Right renal pelvis (tissue), 4 donors: ENCODE measurements at places on chromosomes 16 and 17. TPM values are rescaled to one million over a fixed set of nuclear protein-coding genes. Genes with fewer than 3 reads are reported as not detected.
A peak's percentile ranks its signal among the peaks of the same experiment; 100 is the strongest.

The PEMT gene
- polyA plus RNA-seq: 38.0 TPM

The CPHXL gene
- polyA plus RNA-seq: not detected

The DNAH2 gene
- 0.31 TPM for polyA plus RNA-seq

The TBKBP1 gene
- 28.2 TPM for polyA plus RNA-seq

The KRTAP16-1 gene
- polyA plus RNA-seq: not detected

The DPEP3 gene
- polyA plus RNA-seq: 0.06 TPM

The PIPOX gene
- polyA plus RNA-seq: 6.7 TPM

The MRPL38 gene
- 108 TPM for polyA plus RNA-seq

DNA sequence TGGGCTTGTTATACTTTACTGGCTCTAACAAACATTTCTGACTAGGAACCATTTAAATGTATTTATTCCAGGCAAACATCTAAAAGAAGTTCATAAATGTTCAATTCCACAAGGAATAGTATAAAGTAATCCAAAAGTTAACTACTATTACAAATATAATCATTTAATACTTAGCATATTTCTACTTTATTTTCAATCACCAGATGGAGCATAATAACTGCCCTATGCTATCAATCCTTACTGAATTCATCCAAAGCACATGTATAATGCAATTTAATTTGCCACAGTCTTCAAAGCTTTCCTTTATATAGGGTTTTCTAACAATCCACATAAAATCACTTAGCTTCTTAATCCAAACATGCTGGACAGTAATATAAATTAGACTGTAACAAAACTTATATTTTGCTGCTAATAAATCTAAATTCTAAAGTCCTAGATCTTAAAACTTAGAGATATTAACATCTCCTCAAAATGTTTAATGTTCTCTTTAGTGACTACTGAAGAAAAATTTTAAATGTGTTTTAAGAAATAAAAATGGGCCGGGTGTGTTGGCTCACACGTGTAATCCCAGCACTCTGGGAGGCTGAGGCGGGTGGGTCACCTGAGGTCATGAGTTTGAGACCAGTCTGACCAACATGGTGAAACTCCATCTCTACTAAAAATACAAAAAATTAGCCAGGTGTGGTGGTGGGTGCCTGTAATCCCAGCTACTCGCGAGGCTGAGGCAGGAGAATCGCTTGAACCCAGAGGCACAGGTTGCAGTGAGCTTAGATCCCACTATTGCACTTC, 5.9 kb downstream of the MEIOB start:
- no peak for DNase-seq

GRCh38 chr16:77043076-77043475, 147.9 kb upstream of the MON1B start:
- no peak for DNase-seq

GRCh38 chr16:1378804-1379303, 27.1 kb downstream of the GNPTG start:
- DNase-seq: no peak

GRCh38 chr17:49403514-49404289, 11.0 kb downstream of the PHB1 start:
- DNase-seq: no peak

- DNase-seq: no peak
Measured at GRCh38 chr16:11392041-11392581, 46.9 kb downstream of the RMI2 start.

- DNase-seq: no peak
Measured at GRCh38 chr17:14575471-14575953, 274.6 kb downstream of the HS3ST3B1 start.

- DNase-seq: no peak
Measured at GRCh38 chr17:21214777-21215541, 998 bp upstream of the TMEM11 start.

DNA sequence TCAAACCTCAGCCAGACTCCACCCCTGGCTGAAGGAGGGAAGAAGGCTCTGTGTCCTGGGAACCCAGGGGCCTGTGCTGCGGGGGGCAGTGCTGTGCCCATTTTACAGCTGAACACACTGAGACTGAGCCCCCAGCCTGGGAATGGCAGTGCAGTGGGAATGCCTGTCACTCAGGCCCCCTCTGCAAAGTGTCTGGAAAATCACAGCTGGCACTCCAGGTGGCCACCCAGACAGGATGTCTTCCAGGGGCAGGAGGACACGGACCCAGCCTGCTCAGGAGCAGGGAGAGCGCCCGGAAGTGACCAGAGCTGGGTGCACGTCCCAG, 32.6 kb downstream of the ZNF469 start:
- DNase-seq: no peak

- no peak for DNase-seq
Measured at GRCh38 chr16:85650135-85650843, 37.2 kb downstream of the GSE1 start.

GRCh38 chr17:5249615-5250014, 15.0 kb upstream of the SCIMP start:
- DNase-seq: peak; percentile 55

- DNase-seq: no peak
Measured at GRCh38 chr17:77781536-77781935, 177.0 kb upstream of the TNRC6C start.

DNA sequence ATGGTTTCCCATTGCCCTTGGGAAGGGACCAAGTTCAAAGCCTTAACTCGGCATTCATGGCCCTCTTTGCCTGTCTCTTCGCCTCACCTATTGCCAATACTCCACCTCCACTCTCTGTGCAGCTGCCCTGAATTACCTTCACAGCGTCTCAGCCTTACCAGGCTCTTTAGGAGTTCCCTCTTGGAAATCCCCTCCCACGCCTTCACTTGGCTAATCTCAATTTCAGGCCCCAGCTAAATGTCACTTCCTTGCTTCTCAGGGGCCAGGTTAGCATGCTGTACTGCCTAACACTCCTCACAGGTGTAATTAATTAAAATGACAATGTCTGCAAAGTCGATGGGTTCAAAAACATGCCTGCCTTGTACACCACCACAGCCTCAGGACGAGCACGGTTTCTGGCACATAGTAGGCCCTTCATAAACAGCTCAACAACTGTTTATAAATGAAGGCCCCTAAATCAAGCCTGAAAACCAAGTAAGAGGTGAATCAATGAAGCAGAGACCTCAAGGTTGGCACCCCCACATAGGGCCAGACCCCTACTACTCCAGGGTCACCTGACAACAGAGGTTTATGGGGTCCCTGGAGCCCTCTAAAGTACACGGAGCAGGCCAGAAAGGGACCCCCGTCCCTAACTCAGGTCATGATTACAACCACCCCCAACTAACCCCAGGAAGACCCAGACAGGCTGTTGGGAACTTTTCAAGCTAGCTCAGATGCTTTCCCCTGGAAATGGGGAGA, 11.2 kb upstream of the EEF2K start:
- no peak for DNase-seq

DNA sequence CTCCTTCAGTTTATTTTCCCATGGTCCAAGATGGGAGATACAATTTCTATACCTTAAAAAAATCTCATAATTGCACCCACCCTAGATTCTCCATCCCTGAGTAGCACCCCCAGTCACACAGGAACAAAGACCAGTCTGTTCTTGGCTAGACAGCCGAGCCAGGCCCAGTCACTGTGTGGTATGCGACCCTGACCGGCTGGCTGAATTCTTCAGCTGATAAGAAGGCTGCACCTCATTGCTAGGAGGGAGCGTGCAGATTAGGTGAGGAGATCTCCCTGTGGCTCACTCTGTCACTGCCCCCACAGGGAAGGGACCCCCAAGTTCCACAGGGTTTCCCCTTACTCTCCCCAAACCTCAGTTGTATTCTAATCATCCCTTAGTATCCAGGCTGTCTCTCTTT, 138.7 kb downstream of the SALL1 start:
- no peak for DNase-seq

DNA sequence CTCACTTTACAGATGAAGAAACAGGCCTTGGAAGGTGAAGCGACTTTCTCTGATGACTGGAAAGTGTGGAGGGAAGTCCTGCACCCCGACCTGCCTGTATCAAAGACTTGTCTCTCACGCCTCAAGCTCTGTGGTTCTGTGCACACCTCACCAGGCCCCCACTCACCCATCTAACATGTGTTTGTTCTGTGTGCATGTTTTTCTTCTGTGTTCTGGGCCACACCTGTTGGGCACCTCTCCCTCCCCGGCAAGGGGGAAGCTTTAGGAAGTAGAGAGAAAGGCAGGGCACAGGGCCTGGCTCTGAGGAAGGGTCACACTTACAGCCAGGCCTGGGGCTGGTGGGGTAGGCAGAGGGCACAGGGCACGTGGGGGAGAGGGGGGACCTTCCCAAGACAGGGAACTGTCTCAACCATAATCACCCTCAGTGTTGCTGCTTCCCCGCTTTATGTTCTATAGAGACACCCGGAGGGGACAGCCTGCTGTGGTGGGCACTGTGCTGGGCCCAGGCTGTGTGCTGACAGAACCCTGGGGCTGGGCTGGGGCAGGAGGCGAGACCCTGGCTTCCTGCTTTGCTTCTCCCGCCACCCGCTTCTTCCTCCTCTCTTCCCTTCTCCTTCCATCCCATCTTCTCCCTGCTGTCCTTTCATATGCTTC, 7.3 kb downstream of the RPRML start:
- no peak for DNase-seq

DNA sequence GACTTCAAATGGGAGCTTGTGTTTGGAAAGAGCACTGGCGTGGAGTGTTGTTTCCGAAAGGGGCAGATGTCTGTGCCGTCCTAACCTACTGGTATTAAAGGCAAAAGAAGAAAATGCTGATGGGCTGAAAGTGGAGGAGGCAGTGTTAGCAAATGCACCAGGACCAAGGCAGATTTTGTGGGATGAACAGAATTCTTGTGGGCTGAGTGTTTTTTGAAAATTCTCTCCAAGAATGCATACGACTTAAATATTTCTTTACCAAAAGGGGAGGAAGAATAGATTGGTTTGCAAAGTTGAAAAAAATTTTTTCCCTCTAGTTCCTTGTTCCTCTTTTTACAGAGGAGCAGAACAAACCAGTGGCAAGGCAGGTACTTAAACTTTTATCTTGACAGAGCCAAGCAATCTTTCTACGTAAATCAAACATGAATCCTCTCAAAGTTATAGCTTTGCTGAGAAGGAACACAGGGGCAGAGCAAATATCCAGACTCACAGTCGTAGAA, 16.8 kb downstream of the MARCHF10 start:
- DNase-seq: no peak

DNA sequence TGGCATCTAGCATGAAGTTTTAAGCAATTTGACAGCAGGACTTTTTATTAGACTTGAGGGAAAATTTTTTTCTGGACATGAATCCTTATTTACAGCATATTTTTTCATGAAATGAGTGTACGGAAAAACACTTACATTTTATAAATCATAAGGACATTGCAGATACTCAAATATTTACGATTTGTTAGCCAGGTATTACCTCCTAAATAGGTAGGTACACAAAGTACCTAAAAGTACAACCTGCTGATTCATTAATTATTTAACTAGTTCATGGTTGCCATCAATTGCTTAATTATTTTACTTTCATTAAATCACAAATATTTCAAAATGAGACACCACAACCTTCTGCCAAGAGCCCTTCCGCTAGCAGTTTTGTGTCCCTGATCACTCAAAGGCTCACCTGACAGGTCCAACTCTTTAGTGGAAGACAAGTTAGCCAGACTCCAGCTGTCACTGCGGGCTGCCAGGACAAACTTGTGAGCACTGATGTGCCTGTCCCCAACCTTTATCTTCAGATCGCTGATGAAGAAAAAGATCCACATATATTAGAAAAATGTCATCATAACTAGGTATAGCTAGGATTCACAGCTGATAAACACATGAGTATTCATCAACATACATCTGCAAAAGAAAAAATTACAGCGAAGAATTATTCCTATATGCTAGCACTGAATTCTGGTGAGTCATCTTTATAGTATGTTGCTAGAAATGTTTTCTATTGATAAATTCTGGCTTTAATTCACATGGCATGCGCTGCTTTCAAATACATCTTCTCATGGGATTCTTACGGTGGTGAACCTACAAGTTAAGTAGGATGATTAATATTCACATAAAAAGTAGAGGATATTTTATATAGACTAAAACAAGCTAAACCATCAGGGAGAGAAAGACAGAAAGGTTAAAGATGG, 28.2 kb downstream of the ANKFY1 start:
- no peak for DNase-seq

DNA sequence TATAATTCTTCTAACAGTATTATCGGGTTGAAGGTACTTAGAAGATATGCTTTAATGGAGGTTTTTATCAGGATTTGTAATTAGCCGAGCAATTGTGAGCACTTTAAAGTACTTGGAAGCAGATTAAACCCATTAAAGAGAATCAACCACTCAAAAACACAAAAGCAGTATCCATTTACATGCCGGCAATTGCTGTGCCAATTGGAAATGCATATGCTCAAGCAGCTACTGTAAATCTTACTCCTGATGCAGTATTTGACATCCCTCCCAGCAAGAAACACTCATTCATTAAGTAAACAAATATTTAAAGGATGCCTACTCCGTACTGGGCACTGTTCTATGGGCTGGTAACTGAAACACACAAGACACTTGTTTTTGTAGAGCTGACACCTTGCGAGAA, 11.4 kb upstream of the CCL1 start:
- no peak for DNase-seq

- no peak for DNase-seq
Measured at GRCh38 chr17:62950067-62950466, 16.0 kb upstream of the TANC2 start.

- no peak for DNase-seq
Measured at GRCh38 chr17:32769846-32770245, 107.1 kb downstream of the MYO1D start.

DNA sequence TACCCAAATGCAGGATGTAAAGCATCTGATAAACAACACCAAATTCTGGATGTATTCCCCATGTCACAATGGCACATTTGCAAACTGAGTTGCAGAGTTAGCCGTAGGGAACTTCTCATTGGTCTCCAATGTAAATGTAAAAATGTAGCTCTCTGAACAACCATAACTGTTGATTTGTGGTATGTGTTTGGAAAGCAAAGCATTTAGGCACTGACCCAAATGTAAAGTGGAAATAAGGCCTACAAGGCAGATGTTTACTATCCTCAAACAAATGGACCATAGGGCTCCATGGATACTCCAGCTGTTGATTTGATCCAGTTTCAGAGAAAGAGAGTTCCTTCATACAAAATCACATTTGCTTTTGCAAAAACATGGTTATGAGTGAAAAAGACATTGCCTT, 223.0 kb upstream of the ELAC2 start:
- no peak for DNase-seq

GRCh38 chr17:79796444-79796762, 474 bp downstream of the CBX8 start:
- no peak for DNase-seq
